Hematopoietic multipotent progenitor cell treated with erythropoietin and hydrocortisone succinate and interleukin-3 and kit ligand, for 15 days (in vitro differentiated cells): ENCODE measurements at places on chromosomes 7 and 10.

DNA sequence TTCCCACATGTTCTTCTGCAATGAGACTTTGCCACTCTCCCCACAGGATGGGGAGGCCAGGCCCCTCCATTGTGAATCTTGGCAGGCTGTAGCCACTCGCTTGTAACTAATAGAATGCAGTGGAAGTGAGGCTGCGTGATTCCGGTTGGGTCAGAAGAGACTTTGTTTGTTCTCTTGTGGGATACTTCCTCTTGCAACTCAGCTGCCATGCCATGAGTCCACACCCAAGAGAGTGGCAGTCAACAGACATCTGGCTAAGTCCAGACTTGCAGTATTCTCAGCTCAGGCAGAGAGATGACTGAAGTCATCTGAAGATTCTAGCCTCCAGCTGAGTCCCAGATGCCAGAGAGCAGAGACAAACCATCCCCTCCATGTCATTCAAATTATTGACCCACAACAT lies 153.4 kb upstream of the GDF10 start:
- no peak for DNase-seq

- no peak for DNase-seq
Measured at GRCh38 chr10:133160826-133161471, 930 bp downstream of the KNDC1 start.

DNA sequence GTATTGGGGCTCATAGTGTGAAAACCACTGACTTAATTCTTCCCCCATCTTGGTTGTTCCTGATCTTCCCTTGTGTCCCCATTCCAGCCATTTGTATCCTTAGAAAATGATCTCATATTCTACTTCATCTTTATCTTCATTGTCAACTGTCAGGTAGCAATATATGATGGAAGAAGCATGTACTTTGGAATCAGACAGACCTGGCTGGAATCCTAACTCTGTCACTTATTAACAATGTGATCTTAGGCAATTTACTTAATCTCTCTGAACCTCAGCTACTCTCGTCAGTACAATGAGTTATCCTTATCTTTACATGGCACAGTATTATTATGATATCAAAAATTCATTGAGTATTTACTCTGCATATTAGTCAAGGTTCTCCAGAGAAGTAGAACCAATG lies 10.1 kb downstream of the CFTR start:
- DNase-seq = no peak

GRCh38 chr7:96887426-96887825 lies 117.9 kb upstream of the DLX6 start:
- DNase-seq = no peak

DNA sequence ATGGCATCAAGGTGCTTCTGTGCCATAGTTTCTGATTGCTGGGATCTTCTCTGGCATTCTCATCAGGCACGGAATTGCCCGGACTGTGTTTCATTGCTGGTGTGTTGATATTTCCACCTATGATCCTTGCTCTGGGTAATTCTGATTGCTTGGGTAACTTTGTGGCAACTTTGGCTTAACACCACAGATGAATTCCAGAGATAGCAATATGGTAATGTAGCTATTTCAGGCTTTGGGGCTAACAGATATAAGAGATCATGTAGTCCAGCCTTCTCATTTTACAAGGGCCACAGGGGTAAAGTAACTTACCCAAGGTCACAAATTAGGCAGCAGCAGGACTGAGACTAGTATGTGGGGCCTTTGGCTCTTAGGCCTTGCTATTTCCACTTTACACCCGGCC lies 53.9 kb upstream of the PLPP4 start:
- no peak for DNase-seq

- no peak for DNase-seq
Measured at GRCh38 chr7:43929529-43930457, 3.6 kb downstream of the UBE2D4 start.

DNA sequence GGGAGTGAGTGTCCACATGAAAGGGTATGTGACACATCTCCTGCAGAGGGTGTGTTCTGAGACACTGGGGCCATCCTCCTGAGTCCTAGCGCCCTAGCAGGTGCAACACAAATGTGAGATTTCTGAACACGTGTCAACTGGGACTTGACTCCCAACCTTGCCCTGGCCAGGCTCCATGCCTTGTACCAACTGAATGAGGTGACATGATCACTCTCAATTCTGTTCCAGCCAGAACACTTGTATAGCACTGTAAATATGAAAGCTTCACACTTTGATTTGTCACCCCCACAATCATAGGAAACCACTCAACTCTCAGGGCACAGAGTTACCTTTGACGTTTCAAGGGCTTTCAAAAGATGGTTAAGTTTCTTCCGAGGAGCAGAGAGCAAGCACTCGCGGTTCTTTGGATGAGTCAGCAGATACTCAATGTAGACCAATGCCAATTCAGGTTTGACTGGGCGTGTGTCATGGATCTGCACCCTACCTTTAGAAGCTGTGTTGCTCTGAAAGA lies 48.6 kb downstream of the NCAPG2 start:
- no peak for DNase-seq

GRCh38 chr7:157412021-157412443 lies 75.2 kb downstream of the DNAJB6 start:
- DNase-seq = no peak

- DNase-seq = no peak
Measured at GRCh38 chr7:31724696-31725095, 37.7 kb downstream of the PPP1R17 start.

DNA sequence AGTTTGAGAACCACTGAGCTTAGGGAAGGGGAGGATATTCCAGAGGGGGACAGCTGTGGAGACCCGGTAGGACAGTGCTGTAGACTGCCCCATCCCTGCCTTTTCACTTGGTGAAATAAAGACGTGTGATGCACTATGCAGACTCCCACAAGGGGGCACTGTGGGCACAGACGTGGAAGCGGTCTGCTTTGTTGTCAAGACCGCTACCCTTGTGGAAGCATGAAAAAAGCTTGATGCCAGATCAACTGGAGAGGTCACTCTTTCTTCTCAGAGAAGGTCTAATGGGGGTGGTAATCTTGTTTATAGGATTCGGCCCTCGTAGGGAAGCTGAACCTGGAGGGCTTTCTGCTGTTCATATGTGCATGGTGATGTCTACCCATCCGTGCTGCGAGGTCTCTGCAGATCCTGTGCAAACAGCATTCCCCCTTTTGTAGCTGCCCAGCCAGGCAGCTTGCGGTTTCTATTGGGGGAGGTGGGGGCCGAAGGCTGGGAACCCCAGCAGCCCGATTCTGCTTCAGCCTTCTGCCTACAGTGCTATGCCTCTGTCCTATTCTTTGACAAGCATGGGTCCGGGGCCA lies 13.7 kb downstream of the RPS24 start:
- DNase-seq = peak; percentile 71

DNA sequence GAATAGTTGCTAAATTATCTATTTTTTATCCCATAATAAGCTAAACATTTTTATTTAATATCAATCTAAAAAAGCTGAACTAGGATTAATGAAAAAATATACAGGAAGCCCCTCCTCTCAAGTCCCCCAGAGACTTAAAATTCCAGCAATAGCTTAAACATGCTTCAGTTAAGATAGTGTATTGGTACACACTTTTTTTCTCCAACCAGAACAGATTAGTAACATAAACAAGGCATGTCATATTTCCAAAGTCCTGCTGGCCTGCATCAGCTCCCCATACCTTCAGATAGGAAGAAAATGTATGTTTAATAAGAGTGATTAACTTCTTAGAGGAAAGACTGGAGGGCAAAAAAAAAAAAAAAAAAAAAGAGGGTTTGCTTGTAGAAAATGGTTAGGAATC lies 7.1 kb downstream of the TBX20 start:
- no peak for DNase-seq

GRCh38 chr10:47253651-47254375 lies 46.2 kb upstream of the GDF10 start:
- DNase-seq = no peak

DNA sequence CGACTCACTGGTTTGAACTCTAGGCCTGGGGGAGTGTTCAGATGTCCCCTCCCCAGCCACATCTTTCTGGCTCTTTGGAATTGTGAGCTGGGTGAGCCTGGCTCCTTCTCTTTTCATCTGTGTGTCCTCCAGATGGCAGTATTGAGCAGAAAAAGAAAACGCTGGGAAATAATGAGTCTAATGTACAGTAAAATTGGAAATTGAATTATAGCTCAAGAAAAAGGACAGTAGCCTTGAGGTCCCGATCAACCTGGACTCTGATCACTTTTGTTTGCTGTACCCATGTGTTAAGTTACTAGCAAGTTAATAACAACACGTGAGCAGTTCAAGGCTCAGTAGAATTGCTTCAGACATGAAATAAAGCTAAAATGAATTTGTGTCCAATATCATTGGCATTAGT lies 77.9 kb downstream of the SNX10 start:
- DNase-seq = peak; percentile 74

DNA sequence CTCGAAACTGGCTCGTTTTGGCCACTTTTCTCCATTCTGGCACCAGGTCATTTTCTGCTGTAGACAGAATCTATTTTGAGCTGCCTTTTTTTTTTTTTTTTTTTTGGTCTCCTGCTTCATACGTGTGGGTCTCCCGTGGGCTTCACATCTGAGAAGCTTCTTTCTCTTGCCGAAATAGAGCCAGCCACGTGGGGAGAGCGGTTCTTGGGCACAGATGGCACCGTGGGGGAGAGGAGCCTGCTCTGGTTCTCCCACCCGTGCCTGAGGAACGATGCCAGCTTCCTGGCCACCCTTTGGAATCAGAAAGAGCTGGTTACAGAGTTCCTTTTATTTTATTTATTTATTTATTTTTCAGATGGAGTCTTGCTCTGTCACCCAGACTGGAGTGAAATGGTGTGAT lies 48.7 kb upstream of the OCM2 start:
- no peak for DNase-seq

DNA sequence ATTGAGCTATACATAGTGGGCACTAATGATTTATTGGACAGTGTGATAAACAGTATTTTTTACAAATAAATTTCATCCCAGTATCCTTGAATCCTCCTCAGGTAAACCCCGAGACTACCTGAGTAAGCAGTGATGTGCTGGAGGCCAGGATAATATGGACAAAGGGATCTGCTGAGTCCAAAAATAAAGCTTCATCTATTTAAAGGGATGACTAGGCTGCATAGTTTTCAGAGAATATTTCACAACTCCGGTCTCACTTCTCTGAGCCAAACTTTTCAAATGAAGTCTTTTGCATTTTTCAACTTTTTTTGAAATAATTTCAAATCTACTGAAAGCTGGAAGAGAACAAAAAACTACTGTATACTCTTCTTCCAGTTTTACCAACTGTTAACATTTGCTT lies 2.5 kb downstream of the ACTR3B start:
- no peak for DNase-seq

DNA sequence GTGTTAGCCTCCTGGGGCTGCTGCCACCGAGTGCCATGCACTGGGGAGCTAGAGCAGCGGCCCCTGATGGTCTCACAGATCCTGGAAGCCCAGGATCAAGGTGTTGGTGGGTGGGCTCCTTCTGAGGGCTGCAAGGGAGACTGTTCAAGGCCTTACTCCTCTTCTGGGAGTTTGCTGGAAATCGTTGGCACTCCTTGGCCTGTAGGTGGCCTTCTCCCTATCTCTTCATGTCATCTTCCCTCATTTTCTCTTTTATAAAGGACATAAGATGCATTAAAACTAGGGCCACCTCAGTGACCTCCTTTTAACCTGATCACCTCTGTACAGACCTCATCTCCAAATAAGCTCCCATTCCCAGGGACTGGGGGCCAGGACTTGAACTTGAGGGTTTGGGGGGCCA lies 27.0 kb upstream of the ZNF862 start:
- DNase-seq = no peak

GRCh38 chr7:35716038-35716803 lies 21.3 kb upstream of the HERPUD2 start:
- DNase-seq = no peak

DNA sequence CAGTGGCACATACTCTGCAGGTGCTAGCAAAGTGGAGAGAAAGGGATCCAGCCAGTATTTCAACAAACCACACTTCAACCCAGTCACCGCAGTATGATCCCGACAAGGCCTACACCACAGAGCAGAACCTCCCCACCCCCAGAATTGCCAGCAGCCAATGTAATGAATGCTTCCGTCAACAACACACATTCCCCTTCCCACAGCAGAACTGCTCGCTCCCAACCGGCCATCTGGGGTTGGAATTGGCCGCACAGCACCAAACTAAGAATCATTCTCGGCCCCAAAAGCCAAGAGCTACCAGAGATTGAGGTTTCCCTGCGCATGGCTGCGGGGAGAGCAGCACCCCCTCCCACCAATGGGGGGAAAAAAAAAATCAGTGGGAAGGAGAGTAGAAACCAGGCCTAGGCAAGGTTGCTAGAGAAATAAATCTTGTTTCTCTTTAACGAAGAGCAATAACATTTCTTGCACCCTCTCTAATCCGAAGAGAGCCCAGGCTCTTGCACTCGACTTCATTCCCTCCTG lies 1.1 kb downstream of the WASL start:
- no peak for DNase-seq

DNA sequence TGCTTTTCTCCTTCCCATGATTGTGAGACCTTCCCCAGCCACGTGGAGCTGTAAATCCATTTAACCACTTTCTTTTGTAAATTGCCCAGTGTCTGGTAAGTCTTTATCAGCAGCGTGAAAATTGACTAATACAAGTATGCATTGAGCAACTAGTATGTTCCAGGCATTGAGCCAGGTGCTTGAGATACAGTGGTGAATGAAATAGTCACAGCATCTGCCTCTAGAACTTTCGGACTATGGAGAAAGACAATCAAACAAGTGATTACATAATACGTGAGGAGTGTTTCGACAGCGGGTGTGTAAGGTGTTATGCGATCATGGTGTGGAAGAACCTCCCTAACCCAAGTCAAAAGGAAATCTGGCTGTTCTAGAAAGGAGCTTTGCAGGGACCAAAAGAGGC lies 21.6 kb upstream of the NUP205 start:
- DNase-seq = no peak

- no peak for DNase-seq
Measured at GRCh38 chr10:125141150-125141859, 19.1 kb downstream of the CTBP2 start.

DNA sequence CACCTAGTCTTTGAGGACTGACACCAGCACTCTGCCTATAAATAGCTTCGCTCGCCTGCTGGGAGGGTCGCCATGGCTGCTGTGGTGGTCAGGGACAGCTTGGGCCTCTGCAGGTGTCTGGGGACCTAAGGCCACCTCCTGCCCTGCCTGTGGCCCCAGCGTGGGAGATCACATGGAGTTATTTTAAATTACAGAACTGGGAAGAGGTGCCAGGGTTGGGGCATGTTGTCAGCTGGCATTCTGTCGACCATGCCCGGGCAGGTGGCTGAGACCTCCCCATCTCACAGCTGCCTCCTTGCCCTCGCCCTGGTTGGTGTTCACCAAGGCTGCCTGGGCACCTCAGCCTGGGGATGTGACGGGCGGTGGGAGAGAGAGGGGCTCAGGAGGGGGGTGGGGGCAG lies 18.1 kb downstream of the SHH start:
- DNase-seq = no peak

GRCh38 chr7:91976743-91977142 lies 36.1 kb downstream of the AKAP9 start:
- DNase-seq = no peak

GRCh38 chr7:35415411-35415822 lies 161.5 kb upstream of the TBX20 start:
- no peak for DNase-seq

GRCh38 chr10:71836596-71836974 lies 14.5 kb downstream of the PSAP start:
- no peak for DNase-seq

GRCh38 chr10:100146875-100147650 lies 38.8 kb downstream of the ERLIN1 start:
- no peak for DNase-seq
